ENCODE measurements at places on chromosomes 4 and X.
A peak's percentile ranks its signal among the peaks of the same experiment; 100 is the strongest.

- DNase-seq: no peak
Measured at GRCh38 chrX:144637731-144638130, 609.6 kb upstream of the SPANXN1 start.

DNA sequence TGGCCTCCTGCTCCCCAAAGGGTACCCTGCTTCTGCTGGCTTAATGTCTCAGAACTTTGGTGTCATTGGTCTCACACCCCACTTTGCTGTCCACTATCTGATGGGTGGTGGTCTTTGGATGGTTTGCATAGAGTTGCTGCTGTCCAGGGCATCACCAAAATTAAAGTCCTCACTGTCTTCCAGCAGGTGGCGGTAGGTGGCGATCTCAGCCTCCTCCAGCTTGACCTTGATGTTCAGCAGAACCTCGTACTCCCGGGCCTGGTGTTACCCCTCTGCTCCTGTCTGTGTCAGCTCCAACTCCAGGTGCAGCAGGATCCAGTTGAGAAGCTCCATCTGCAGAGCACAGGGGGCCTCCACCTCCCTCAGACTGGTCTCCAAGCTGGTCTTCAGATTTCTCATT lies 1169.5 kb upstream of the PABPC4L start:
- DNase-seq: no peak

- DNase-seq: no peak
Measured at GRCh38 chr4:10457255-10457801, at the start of gene ZNF518B. Gene ZNF518B, minus strand, starts transcription at chr4:10457426. Its CDS starts 11,098 bp downstream, at chr4:10446328.

DNA sequence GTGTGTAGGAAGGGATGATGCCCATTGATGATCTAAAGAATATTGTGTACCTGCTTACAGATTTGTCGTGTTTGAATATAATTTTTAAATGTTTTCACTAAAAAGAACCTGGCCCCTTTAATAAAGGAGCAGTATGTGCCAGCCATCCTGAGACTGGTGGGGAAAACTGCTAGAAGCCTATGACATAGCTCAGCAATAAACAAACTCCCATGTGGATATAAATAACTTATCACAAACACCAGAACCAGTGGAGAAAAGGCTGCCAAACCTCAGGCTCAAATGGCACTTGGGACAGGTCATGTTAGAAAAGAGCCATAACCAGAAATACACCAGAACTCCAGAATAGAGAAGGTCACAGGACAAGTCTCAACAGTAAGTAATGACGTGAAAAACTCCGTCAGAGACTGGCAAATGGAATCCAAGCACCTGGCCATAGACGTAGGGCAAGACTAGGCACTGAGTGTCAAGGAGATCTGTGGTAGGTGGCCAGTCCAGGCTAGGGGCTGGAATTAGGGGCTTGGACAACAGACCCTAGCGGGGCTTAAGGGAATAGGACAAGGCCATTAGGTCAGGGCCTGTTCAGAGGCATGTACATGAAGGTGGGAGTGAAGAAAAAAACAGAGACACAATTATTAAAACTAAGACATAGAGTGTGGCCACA lies 11.7 kb upstream of the QRFPR start:
- no peak for DNase-seq

- no peak for DNase-seq
Measured at GRCh38 chrX:25737540-25737939, 400.6 kb upstream of the MAGEB18 start.

DNA sequence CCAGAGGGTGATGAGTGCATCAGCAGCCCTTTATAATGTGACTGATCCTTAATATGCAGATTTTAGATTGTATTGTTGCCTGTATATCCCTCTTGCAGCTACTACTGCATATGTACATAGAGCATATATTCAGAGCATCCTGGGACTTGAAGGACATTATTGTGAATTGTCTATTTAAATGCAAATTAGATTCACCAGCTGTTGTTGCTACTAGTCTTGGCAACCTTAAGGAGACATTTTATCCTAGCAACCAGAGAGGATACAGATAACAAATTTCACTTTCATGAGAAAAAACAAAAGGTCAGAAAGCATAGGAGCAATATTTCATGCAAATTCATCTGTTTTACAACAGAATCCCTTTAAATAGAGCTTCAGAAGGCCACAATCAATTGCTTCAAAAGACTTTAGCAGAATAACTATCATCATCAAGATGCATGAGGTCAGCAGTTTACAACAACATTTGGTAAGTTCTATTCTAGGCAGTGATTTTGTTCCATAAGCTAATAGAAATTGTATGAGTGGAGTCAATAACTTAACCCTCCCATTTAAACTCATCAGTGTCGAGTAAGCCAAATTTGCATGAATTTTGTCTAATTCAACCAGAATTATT lies 148.6 kb downstream of the GC start:
- no peak for DNase-seq

DNA sequence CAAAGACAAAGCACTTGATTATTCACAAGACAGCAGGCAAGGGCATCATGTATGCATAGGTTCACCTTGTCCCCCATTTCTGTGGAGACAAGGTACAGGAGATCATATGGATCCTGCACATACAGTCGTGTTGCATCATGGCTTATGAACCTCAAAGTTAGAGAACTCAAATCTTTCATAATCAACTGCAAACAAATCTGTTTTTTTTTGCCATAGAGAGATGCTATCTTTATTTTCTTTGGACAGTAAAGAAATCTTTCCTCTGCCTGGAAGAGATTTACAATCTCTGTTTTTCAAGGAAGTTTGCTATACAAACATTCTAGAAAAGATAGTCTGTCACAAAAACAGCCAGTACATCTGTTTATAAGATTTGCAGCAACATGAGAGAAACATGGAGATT lies 578.8 kb downstream of the ANKRD50 start:
- DNase-seq: peak; percentile 71

DNA sequence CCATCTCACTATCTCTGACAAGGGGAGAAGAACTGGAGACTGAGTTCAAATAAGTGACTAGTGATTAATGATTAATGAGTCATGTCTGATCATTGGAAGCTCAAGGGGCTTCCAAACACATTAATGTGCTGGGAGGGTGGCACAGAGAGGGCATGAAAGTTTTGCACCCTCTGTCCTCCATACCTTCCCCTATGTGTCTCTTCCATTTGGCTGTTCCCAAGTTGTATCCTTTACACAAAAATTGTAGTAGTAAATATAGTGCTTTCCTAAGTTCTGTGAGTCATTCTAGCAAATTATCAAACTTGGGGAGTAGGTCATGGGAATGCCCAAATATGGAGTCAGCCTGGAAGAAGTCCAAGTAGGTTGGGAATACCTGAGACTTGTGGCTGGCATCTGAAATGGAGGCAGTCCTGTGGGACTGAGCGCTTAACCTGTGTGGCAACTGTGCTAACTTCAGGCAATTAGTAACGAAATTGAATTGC lies 4.1 kb upstream of the FAM200B start:
- no peak for DNase-seq

DNA sequence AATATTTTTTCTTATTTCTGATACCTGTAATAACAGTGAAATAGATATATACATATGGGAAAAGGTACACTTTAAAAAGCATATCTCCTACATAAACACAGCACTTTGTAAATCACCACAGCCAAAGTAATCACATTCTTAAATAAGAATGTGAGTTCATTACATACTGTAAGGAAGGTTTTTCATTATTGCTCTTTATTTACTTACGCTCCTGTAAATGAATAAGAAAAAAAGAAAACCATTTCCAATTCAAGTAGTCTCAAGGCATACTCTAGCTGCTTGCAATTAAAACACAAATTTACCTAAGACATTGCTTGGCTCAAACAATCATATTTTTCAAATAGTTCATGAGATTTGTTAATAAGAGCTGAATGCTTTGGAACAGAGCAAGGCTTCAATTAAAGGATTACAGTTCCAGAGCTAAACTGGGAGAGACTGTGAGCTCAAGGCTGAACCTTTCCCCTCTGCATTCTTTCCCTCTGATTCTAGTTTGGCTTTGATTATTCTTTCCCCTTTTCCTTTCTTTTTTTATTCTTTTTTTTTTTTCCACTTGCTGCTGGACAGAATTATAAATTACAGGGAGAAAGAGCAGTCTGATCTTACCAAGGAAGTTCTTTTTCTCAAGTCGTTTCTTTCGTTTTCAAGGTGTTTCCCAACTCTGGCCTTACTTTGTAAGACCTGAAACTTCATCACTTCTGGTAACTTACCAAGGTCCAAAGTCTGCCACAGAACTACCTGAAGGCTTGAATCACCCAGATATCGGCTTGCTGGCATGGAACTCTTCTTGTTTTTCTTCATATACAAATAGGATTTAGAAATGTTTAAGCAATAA lies 278.3 kb downstream of the INPP4B start:
- DNase-seq: no peak

Measured in LNCaP clone FGC (cell line).